COR-L47 (cell line): ENCODE measurements at places on chromosomes 2 and 18.

DNA sequence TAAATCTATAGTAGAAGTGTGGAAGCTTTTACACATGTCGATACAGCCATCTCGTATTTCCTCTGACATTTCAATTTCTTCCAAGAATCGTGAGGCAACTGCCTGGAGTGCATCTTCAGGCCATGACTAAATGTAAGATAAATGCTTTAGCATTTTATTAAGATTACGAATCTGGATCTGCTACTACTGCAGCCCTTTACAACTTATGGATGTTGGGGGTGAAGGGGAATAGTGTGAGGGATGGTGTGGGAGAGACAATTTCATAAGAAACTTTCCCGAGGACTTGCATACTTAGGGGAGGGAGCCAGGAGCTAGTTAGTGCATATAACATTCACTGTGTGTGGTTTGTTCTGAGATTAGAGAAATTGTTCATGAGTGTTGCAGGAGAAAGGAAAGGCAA, 204.8 kb downstream of the SLC39A10 start:
- no peak for DNase-seq

- DNase-seq = no peak
These were observed 1.7 kb upstream of the GMPPA start for GRCh38 chr2:219496825-219497494.

DNA sequence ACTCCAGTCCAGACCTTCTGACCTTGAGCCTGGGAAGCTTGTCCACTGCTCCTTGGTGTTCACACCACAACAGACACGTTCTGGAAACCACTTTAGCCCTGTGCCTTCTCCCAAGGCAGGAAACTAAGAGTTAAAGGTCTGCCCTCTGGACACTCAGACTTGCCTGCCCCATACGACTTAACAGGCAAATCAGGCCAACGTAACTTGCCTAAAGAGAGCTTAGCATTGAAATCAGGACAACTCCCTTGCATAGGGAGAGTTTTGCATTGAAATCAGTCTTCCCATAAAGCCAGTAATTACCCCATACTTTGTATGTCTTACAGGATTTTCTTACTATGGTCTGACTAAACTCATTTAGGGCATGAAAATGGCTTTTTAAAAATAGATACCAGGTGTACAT, 18.5 kb downstream of the NFE2L2 start:
- no peak for DNase-seq

GRCh38 chr2:47070920-47071824, 83.9 kb downstream of the STPG4 start:
- DNase-seq = no peak

DNA sequence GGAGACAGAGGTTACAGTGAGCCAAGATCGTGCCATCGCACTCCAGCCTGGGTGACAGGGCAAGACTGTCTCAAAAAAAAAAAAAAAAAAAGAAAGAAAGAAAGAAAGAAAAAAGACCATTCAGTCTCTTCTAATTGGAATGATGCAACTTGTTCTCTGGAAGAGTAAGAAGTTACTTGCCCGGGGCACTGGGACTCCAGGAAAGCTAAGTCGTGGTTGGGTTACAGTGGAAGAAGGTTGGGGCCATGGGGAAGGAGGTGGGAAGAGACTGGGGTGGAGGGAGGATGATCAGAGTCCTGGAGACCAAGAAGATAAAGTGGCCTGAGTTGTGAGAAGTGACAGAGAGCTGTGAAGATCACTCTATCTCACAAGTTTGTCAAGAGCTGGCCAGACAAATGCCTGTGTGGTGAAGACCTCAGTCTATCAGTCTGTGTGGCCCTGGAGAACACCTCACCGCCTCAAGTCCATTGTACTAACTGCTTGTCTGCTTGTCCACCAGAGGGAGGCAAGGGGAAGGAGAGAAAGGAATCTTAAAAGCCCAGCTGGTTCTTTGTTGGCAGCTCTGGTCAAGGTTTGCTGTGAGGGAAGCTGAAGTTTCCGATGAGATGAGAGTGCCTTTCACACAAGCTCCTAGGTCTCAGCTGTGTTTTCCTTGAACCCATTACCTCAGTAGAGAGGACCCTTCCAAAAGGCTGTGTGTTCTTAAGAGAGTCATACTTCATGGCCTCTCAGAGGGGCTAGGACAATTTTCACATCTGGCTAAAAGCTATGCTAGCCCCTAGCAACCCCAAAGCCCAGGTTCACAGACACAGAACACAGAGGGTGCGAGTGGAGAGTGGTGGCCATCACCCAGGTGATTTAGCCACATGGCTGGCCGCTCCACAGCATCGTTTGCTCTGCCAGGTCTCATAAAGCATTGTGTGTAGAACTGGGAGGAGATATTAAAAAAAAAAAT, 72.0 kb upstream of the TMEM178A start:
- no peak for DNase-seq

DNA sequence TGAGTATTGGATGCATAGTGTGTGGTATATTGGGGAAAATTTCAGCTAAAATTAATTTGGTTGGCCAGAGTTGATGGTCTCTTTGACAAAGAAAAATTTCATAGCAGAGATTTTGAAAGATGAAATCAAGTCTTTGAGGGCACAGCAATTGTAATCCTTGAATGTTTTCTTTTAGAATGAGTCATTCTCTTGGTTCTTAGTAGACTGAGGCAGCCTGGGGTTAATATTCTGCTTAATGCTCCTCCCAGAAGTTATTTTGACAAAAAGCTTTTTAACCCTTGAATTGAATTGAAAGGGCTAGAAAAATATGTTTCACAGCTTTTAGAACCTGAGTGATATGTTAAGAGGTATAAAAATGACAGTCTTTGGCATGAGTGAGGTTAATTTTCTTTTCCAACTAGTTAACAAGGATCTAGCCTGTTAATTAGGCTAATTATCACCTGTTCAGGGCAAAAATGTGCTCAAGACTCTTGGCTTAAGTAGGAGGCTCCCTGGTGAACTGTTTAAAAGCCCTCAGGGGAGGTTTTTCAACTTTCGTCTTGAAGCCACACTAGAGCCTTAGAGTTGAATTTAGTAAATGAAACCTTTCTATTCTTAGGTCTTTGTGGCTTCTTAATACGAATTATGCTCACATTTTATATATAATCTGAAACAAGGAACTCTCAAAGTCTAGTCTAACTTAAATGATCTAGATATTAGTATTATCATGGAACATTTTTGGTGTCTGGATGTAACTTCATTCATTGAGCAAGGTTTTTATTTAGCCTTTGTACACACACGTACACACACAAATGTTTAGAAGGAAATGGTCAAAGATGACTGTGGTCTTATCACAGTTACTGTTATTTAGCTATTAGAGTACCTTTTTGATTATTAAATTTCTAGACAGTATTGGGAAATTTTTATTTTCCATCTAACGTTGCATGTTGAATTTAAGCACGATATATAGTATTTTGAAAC, 272.5 kb downstream of the ZNF407 start:
- DNase-seq = no peak

DNA sequence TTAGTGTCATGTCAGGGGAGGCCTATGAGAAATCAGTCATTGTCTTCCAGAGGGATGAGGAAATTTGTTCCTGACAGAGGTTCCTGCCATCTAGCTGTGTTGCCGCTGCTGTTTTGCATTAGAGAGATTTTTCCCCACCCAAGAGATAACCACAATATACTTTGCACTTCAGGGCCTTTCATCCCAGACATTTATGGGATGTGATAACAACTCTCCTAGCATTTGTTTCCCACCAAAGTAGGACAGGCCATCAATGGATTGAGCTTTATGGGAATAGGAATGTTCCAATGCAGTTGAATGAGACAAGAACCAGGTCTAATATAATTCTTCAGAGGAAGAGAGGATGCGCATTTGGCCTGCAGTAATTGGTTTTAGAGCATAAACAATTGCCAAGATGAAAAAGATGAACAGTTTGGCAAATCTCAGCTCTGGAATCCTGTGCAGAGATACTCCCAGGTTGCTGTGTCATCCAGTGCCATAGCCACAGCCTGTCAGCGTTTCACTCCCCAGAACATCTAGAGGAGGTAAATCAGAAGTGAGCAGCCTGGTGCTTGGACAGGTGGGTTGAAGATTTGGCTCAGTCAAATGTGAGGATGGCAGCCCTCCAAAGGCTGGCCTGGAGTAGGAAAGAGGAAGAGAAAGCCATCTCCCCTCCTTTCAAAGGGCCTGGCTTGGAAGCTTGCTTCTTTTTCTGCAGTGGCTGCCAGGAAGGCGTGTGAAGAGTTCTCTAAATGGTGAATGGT, 93.7 kb upstream of the SETBP1 start:
- DNase-seq = no peak

- no peak for DNase-seq
These were observed 14.4 kb upstream of the DNMT3A start for GRCh38 chr2:25356088-25356487.

GRCh38 chr2:191041418-191042161, 27.6 kb upstream of the STAT1 start:
- DNase-seq = no peak

- DNase-seq = no peak
These were observed 638.0 kb upstream of the VRK2 start for GRCh38 chr2:57408587-57408986.

- no peak for DNase-seq
These were observed 30.1 kb upstream of the SERPINE2 start for GRCh38 chr2:224069172-224069571.

DNA sequence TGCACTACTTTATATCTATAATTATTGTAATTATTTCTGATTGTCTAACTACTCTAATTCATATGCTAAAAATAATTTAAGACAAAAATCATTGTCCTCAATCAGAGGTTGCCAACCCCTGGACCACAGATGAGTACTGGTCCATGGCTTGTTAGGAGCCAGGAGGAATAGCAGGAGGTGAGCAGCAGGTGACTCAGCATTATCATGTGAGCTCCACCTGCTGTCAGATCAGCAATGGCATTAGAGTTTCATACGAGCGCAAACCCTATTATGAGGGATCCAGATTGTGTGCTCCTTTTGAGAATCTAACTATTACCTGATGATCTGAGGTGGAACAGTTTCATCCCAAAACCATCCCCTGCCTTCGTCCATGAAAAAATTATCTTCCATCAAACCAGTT, 1434.4 kb downstream of the LRP1B start:
- peak; percentile 52 for DNase-seq

- DNase-seq = no peak
These were observed 123.3 kb downstream of the PRKCE start for GRCh38 chr2:45774688-45775244.

DNA sequence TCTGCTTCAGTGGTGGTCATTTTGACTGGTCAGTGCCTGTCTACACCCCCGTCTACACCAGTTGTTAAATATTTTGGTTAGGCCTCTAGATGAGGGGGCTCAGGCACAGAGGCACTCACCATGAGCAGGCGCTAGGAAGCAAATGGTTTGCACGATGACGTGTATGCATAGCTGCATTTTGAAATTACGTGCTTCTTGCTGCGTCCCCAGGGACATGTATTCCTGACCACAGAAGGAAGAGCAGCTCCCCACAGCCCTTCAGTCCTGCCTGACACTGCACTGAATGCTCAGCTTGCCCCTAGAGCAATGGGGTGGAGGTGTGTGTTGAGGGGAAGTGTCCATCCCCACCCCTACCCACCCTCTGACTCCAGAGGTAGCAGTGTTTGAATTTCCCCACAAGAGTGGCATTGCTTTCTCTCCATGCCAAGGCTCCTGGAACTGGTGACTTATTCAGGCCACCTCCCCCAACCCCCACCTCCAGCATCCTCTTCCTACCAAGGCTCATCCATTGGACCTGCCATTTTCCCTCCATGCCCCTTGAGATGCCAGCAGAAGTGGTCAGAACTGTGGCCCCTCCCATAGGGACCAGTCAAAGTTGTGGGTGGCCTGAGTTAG, 11.4 kb upstream of the ZAP70 start:
- DNase-seq = no peak

GRCh38 chr18:43682196-43682595, 404.9 kb upstream of the SYT4 start:
- no peak for DNase-seq

GRCh38 chr2:118529908-118530599, 317.4 kb downstream of the EN1 start:
- no peak for DNase-seq

- DNase-seq = no peak
These were observed 153.0 kb upstream of the ID2 start for GRCh38 chr2:8528863-8529262.
